ENCODE measurements at places on chromosomes 12 and 14. TPM values are rescaled to one million over a fixed set of nuclear protein-coding genes. Genes with fewer than 3 reads are reported as not detected.

- DNase-seq: no peak
- no peaks in the 10 kb centered on the region for H3K36me3 ChIP-seq
- H3K27ac ChIP-seq: no peak overlapping the region
- no peak overlapping the region for H3K4me3 ChIP-seq
Measured at GRCh38 chr12:124592050-124592449, 24.6 kb upstream of the NCOR2 start.

GRCh38 chr12:75970310-75970709 is 61.3 kb downstream of the PHLDA1 start:
- no peaks in the 10 kb centered on the region for H3K36me3 ChIP-seq
- no peaks in the 10 kb centered on the region for H3K27me3 ChIP-seq
- no peak overlapping the region for H3K27ac ChIP-seq
- H3K4me1 ChIP-seq: no peaks in the 10 kb centered on the region
- H3K4me3 ChIP-seq: no peak overlapping the region

- H3K27ac ChIP-seq: peak overlapping the region; percentile 83
- no peak for DNase-seq
- H3K4me1 ChIP-seq: peaks cover 60% of the 10 kb centered on the region
- H3K36me3 ChIP-seq: no peaks in the 10 kb centered on the region
- H3K4me3 ChIP-seq: no peak overlapping the region
Measured at GRCh38 chr12:107029081-107029480, 42.1 kb upstream of the MTERF2 start.

GRCh38 chr12:15706010-15706676 is 83.0 kb downstream of the EPS8 start:
- H3K4me3 ChIP-seq: no peak overlapping the region
- no peaks in the 10 kb centered on the region for H3K27me3 ChIP-seq
- DNase-seq: no peak
- H3K4me1 ChIP-seq: peaks cover 37% of the 10 kb centered on the region

DNA sequence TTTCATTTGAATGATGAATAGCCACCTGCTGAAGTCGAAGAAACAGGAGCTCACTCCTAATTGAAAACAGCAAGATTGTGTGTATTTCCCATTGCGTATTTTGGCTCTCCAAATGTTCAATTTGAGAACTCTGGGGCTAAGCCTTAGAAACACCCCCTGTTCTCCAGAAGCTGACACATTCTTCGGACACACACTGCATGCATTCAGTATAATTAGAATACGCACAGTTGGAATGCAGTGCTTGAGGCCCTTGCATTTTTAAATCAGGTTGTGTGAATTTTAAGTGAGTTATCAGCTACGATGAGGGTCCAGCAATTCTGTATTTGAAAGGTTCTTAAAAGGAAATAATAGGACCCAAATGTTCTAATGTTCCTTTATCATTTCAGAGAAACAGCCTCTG is 103.8 kb downstream of the PRKD1 start:
- no peak overlapping the region for H3K4me3 ChIP-seq
- H3K27me3 ChIP-seq: no peaks in the 10 kb centered on the region
- peak overlapping the region; percentile 9 for H3K27ac ChIP-seq

The GALNT8 gene
- 1.3 TPM for total RNA-seq

DNA sequence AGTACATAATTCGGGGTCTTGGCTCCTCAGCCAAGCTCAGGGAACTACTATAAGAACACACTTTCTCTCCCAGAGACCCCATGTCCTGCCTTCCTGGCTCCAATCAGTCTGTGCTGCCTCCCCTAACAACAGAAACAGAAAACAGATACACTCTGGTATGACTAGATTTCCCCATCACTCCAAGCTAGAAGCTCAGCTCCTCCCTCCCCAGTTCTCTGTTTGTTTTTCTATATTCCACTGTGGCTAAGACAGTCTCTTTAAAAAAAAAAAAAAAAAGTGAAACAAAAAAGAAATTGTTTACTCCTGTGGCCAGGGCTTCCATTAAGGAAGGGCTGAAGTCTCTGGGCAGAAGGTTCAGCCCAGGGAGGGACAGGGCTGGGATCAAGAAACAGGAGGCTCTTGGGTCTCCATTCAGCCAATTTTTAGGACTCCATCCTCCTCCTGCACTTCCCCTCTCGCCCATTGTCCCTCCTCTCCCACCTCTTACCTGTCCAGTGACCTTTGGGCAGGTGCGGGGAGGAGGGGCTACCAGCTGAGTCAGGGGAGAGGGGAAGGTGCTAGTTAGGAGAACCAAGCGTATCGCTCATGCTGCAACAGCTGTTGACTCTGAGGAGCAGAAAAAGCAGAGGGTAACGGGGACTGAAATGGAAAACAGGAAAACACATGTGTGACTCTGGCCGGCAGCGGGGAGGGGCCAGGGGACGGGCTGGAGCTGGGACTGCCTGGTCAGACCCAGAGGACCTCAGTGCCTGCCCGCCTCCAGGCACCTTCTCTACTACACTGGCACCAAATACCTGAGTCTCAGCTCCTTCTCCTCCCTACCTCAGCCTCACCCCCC is 4.1 kb upstream of the SLC7A7 start:
- no peaks in the 10 kb centered on the region for H3K4me1 ChIP-seq
- no peaks in the 10 kb centered on the region for H3K36me3 ChIP-seq
- DNase-seq: peak; percentile 74
- H3K27me3 ChIP-seq: no peaks in the 10 kb centered on the region

DNA sequence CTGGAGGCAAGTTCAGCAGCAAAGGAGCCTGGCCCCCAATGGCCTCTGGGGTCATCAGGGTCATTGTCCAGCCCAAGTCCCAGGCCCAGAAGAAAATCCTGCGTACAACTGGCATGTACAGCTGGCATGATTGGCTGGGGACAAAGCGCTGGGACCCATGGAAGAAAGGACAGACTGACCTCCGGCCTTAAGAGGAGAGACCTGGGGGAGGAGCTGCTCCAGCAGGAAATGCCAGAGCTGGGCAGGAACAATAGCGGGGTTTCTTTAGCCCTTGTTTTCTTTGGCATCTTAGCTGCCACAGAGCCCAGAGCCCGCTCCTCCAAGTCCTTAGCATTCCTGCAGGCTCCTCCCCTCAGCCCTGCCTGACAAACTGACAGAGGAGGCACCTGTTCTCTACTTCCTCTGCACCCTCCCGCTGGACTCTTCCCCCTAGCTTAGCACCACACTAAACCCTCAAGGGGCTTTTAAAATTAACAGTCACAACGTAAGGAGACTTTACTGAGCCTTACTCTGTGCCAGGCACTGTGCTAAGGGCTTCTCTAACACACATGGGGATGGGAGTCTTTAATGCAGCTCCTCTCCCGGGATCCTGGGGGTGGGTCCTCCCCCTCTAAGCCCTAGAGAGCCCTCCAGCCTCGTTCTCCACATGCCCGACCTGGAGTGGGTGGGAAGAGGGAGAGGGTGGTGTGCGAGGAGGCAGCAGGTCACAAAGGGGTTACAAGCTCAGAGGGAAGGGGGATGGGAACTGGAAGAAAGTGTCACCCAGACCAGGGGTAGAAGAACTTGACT is 1.8 kb upstream of the AQP5 start:
- no peak for DNase-seq
- H3K27ac ChIP-seq: no peak overlapping the region
- peaks cover 56% of the 10 kb centered on the region for H3K27me3 ChIP-seq
- no peak overlapping the region for H3K4me3 ChIP-seq
- H3K36me3 ChIP-seq: no peaks in the 10 kb centered on the region
- H3K4me1 ChIP-seq: peaks cover 7% of the 10 kb centered on the region

The PIWIL1 gene
- total RNA-seq: not detected

DNA sequence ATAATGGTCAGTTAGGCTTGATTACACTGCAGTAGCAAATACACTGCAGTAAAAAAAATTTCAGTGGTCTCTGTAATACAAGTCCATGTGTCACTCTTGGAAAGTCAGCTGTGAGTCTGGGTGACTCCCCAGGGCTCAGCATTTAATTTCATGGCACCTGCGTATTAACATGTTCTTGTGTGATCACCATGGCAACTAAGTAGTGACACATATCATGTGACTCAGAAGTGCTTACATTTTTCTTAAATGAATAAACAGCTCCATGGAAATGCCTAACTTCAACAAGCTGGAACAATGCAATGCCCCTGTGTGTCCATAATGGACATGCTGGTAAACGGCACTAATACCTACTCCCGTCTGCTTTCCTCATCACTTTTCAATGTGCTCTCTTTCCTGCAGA is 88.5 kb upstream of the ANO4 start:
- no peak overlapping the region for H3K4me3 ChIP-seq
- H3K27me3 ChIP-seq: no peaks in the 10 kb centered on the region
- H3K27ac ChIP-seq: no peak overlapping the region

DNA sequence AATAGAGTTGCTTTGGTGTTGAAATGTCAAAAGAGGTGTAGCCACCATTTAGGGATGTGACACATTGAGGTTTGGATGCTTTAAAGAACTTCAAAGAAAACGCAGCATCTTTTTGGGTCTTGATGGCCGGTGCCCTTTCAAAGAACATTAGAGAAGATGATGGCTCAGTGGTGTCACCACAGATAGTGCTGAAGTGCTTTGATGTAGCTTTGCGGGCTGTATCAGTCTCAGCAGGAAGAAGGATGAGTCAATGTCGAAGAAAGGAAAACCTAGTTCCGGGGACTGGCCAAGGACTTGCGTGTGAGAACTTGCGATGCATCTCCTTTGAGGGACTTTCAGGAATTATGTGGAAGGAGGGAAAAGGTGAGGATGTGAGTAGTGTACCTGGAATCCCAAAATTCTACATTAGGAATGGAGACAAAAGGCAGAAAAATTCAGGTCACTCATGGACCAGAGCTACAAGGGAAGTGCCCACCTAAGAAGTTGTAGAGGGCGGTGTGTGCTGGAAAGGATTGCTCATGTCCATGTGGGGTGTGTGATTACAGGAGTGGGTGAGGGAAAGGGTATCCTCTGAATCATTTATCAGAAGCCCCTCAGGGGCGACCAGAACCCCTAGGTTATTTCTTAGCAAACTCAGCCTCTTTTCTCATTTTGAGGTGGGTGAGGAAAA is 39.7 kb upstream of the GZMB start:
- H3K4me1 ChIP-seq: no peaks in the 10 kb centered on the region
- H3K36me3 ChIP-seq: no peaks in the 10 kb centered on the region
- no peaks in the 10 kb centered on the region for H3K27me3 ChIP-seq
- no peak overlapping the region for H3K4me3 ChIP-seq

- no peak overlapping the region for H3K27ac ChIP-seq
- no peaks in the 10 kb centered on the region for H3K27me3 ChIP-seq
- no peak overlapping the region for H3K4me3 ChIP-seq
- no peaks in the 10 kb centered on the region for H3K36me3 ChIP-seq
- no peak for DNase-seq
Measured at GRCh38 chr12:119630223-119630780, 36.7 kb downstream of the TMEM233 start.

- no peaks in the 10 kb centered on the region for H3K36me3 ChIP-seq
- peak within 1 kb of the TSS; percentile 46 for H3K4me3 ChIP-seq
- peak; percentile 98 for DNase-seq
- H3K4me1 ChIP-seq: peaks cover 41% of the 10 kb centered on the region
Measured at GRCh38 chr14:75069121-75069810, at the start of gene ZC2HC1C. TSS of gene ZC2HC1C (plus strand) at chr14:75069641. CDS start at chr14:75070574, 933 bp downstream.

DNA sequence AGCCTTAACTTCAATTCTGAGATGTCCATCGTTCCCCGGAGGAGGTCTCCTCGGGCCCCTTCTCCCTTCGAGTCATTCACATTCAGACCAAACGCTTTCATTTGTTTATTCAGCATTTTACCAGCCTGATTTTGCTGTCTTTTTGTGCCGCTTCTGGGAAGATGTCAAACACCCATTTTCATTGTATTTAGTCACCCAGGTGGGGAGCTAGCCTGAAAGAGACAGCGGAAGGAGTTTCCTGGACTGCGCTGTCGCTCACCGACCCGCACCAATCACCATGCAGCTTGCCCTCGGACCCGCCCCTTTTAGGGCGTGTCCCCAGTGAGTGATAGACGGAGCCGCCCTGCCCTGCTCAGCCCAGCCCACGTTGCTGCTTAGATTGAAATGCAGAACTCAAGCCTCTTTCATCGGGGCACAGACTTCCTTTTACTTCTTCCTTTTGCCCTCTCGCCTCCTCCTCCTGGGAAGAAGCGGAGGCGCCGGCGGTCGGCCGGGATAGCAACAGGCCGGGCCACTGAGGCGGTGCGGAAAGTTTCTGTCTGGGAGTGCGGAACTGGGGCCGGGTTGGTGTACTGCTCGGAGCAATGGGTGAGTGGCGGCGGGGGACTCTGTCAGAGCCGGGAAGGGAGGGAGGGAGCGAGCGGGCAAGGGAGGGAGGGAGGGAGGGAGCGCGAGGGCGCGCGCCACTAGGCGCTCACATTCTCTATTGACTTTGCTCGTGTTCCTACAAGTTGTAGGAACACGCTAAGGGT is at the start of gene PAX9:
PAX9 (plus strand) TSS at position 355 of the 752 bp plus-strand sequence; CDS start at position 585, 230 bp downstream.
- no peak within 1 kb of the TSS for H3K27ac ChIP-seq
- no peak for DNase-seq
- peaks cover 96% of the 10 kb centered on the region for H3K27me3 ChIP-seq
- H3K36me3 ChIP-seq: no peaks in the 10 kb centered on the region
- H3K4me1 ChIP-seq: peaks cover 67% of the 10 kb centered on the region

The RASSF9 gene
- total RNA-seq: 3.3 TPM

GRCh38 chr12:78929075-78929418 is 64.5 kb downstream of the SYT1 start:
- no peaks in the 10 kb centered on the region for H3K27me3 ChIP-seq
- no peak for DNase-seq
- H3K4me3 ChIP-seq: no peak overlapping the region
- H3K4me1 ChIP-seq: no peaks in the 10 kb centered on the region

GRCh38 chr14:91997492-91997891 is 42.4 kb downstream of the TRIP11 start:
- H3K27ac ChIP-seq: peak overlapping the region; percentile 29
- peaks cover 11% of the 10 kb centered on the region for H3K4me1 ChIP-seq
- peaks cover 52% of the 10 kb centered on the region for H3K36me3 ChIP-seq
- H3K27me3 ChIP-seq: no peaks in the 10 kb centered on the region

GRCh38 chr12:132827763-132828703 is 636 bp downstream of the GOLGA3 start:
- H3K27me3 ChIP-seq: no peaks in the 10 kb centered on the region
- H3K27ac ChIP-seq: peak overlapping the region; percentile 94
- peaks cover 32% of the 10 kb centered on the region for H3K36me3 ChIP-seq
- no peak for DNase-seq

The TBX3 gene
- total RNA-seq: 9.7 TPM

- H3K4me1 ChIP-seq: no peaks in the 10 kb centered on the region
- H3K4me3 ChIP-seq: no peak overlapping the region
- no peaks in the 10 kb centered on the region for H3K36me3 ChIP-seq
Measured at GRCh38 chr12:49582201-49582600, 14.3 kb upstream of the MCRS1 start.

- no peak overlapping the region for H3K4me3 ChIP-seq
- no peak for DNase-seq
- no peak overlapping the region for H3K27ac ChIP-seq
- H3K27me3 ChIP-seq: peaks cover 14% of the 10 kb centered on the region
Measured at GRCh38 chr12:111216387-111217159, 152.3 kb downstream of the PHETA1 start.

DNA sequence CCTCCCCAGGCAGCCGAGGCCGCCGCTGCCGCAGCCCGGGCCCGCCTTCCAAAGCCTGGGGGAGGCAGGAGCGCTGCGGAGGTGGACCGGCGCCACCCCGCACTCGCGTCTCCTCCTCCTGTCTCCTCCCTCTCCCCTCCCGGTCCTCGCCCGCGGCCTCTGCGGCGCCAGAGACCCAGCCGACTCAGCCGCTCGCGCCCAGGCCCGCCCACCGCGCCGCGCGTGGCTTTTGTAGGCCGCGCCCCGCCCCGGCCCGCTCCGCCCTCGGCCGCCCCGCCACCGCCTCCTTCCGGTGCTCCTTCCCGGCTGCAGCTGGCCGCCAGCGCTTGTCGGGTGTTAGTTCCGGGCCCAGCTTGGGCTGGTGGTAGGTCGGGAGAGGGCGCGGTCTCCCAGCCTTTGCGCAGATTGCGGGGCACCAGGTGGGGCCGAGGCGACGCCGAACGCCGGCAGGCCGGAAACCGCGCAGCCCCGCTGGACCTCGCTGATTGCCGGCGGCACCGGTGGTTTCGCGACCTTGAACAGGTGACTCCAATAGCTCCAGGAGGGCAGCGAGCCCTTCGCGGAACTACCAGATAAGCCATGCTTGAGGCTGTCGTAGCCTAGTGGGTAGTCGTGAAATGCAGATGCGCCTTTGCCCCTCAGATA is at the start of gene CAPRIN2:
CAPRIN2 (minus strand) TSS at position 202 of the 645 bp plus-strand sequence. CDS start 1,431 bp downstream, outside the sequence.
- no peaks in the 10 kb centered on the region for H3K27me3 ChIP-seq
- peak within 1 kb of the TSS; percentile 88 for H3K27ac ChIP-seq
- peak within 1 kb of the TSS; percentile 62 for H3K4me3 ChIP-seq
- peak; percentile 97 for DNase-seq
- no peaks in the 10 kb centered on the region for H3K36me3 ChIP-seq
